Right cardiac atrium (tissue), 5 donors: ENCODE measurements at places on chromosomes 4 and X.

- DNase-seq: no peak
Observed at GRCh38 chr4:126396703-126397102, 1081.9 kb downstream of the FAT4 start.

DNA sequence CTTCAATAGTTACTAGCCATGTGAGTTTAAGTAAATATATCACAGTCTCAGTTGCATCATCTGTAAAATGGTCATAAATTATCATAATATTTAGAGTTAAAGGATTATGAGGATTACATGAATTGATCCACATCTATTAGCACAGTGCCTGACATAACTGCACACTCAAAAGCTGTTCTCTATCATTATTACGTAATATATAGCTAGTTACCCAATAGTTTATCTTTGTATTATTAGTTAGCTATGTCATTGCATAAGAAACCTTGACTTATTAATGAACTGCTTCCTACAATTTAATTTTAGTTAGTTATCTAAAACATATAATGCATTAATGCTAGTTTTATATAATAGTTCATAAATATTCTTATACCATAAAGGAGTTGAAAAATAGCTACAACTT is 1076.9 kb upstream of the GRID2 start:
- DNase-seq: no peak

- no peak for DNase-seq
Observed at GRCh38 chr4:26751004-26751403, 109.6 kb upstream of the STIM2 start.

DNA sequence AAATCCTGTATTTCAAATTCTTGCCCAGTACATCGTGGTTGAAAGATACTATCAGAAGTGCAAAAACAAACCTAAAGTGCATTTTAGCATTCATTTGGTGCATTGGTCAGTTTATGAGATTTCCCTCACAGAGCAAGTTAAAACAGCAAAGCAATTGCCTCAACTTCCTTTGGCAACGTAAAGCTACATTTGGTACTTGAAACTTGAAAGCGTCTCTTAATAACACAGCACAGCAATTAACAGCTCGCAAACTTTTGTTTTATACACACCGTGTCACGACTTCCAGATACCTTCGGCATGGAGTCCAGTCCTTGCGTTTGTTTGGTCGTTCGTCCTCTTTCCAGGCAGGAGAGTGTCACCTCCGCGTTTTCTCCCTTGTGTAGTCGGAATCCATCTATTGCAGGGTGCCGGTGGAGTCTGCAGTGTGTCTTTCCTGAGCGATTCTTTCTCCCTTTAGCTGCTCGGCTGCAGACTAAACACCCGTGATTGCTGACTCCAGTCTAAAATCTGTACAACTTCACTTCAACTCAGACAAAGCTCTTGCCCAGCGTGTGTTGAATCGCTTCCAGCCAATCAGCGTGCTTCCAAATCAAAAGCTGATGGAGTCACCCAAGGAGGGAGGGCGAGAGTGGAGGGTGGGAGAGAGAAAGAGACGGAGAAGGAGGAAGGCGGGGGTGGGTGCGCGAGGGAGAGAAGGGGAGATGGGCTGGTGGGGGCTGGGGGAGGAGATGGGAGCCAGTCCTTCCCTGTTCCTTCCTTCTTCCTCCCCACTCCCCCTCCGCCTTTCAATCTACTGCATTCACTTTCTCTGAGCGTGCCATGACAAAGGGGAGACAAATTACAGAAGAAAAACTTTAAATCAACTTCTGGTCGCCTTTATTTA is at the start of gene PCDH18:
TSS of gene PCDH18 (minus strand) at position 509 of the 883 bp plus-strand sequence. CDS start at position 103, 406 bp downstream.
- DNase-seq: peak; percentile 94

DNA sequence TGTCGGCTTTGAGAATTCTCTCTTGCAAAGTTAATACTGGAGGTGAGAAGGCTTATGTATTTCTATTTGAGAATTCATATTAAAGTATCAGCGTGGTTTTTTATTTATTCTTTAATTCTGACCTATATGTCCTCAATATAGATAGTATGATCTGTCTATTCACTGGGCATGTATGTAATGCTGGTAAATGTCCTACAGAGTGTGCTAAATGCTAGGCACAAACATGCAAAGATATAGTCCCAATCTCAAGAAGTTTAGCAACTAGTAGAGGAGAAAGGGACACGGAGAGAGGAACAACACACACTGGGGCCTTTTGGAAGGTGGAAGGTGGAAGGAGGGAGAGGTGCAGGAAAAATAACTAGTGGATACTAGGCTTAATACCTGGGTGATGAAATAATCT is 11.0 kb upstream of the BMPR1B start:
- DNase-seq: no peak

DNA sequence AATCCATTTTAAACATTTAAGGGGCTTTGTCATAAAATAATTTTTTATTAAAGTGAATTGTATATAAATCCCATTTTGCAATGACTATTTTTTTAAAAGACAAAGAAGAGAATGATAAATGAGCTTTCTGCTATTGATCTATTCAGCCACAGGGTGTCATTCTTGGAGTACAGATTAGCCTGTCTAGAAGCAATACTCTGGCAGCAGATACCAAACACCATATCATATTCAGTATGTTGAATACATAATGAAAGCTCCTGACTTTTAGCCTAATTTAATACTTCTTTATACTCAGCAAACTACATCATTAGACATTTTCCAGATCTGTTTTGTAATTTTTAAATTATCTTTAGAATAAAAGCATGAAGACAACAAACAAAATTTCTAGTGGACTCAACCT is 496.3 kb downstream of the PDGFC start:
- no peak for DNase-seq

- peak; percentile 81 for DNase-seq
Observed at GRCh38 chr4:174217273-174218126, 66.0 kb downstream of the FBXO8 start.

- no peak for DNase-seq
Observed at GRCh38 chrX:151042842-151043241, 59.7 kb downstream of the HMGB3 start.

DNA sequence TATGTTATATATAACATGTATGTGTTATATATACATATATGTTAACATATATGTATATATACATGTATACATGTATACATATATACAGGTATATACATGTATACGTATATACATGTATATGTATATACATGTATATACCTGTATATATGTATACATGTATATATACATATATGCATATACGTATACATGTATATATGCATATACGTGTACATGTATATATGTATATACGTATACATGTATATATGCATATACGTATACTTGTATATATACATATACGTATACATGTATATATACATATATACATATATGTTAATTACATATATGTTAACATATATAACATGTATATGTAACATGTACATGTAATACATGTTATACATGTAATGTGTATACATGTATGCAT is 1077.3 kb upstream of the ADGRL3 start:
- no peak for DNase-seq

DNA sequence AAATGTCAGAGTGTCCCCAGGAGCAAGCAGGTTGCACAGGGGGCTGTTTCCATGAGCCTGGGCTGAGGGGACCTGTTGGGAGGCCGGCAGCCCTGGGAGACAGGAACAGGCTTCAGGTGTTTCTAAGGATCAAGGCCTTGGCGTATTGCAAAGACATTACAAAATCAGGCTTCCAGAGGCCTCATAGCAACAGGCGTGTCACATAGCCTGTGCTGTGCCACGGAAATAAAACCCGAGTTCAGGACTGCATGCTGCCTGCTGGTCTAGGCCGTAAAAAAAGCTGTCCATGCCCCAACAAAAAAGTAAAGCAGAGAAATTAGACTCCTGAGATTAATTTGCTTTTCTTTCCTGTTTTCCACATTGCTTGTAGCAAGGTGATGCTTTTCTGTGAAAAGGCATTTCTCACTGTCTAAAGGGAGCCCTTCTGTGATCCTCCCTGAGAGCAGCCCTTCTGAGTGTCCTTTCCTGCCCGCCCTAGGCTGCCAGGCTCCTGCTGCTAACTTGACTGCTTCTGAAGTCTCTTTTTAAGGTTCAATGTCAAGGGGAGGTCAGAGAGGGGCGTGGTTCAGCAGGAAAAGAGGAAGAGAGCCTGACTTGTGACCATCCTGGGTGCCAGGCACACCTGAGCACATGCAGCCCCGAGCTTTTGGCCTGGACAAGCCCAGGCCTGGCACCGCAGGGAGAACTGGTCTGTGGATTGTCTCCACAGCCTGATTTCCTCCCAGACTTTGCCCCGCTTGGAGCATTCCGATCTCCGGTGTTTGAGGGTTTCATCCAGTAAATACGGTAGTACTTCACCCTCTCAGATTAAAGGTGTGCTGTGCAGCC is 21.3 kb downstream of the SHROOM2 start:
- DNase-seq: no peak

GRCh38 chr4:137421796-137422195 is 110.5 kb downstream of the PCDH18 start:
- no peak for DNase-seq

- peak; percentile 60 for DNase-seq
Observed at GRCh38 chr4:6245246-6246169, 24.1 kb upstream of the WFS1 start.

GRCh38 chrX:105527759-105528158 is 294.6 kb upstream of the NRK start:
- DNase-seq: no peak
